ENCODE measurements at places on chromosomes 12 and 14.

- DNase-seq, result no peak
Observed at GRCh38 chr12:8696442-8697090, 1.2 kb upstream of the RIMKLB start.

DNA sequence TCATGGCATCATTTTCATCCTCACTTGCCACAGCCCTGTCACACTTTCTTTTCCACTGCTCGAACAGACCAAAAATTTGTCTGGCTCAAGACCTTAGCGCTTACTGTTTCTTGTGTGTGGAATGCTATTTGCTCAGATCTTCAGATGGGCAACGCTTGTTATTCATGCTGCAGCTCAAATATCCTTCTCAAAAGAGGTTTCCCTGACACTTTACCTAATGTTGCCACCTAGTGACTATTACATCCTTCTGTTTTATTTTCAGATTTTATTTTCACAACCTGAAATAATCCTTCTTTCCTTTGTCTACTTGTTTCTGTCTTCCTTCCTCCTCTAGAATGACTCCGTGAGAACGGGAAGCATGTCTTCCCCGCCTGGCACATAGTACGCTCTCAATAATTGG is 5.6 kb downstream of the FBXO33 start:
- no peak for DNase-seq

- DNase-seq, result no peak
Observed at GRCh38 chr14:23910101-23910875, 43.3 kb upstream of the DHRS4 start.

GRCh38 chr12:67656251-67656650 is 7.7 kb downstream of the DYRK2 start:
- no peak for DNase-seq

DNA sequence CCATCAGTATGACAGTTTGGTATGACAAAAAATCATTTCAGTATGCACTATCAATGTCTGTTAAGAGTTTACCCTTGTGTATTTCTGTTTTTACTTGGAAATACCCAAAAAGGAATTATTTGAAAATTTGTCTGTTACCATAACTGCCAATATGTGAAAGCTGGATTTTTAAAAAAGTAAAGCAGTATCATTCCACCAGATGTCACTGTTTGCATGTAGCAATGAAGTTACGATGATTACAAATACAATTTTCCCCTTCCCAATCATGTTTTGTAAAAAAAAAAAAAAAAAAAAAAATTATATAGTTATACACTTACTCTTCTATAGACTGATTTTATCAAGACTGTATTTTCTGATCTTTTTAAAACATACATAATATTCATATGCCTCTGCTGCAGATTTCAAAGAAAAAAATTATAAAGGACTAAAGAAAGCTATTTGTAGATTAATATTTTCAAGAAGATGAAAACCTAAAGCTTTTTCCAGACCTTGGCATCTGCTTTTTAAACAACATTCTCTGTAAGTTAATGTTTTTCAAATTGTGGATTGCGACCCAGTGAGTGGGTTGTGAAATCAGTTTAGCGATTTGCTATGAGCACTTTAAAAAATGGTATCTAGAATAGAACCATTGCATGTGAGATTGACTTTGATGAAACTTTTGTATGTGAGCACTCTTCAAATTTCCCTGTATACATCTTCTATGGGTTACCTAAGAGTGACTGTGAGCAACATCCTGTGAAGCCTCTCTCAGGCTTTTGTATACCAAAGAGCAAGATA is 114.2 kb downstream of the TTC6 start:
- no peak for DNase-seq

GRCh38 chr12:22321638-22322037 is 12.9 kb downstream of the ST8SIA1 start:
- no peak for DNase-seq

DNA sequence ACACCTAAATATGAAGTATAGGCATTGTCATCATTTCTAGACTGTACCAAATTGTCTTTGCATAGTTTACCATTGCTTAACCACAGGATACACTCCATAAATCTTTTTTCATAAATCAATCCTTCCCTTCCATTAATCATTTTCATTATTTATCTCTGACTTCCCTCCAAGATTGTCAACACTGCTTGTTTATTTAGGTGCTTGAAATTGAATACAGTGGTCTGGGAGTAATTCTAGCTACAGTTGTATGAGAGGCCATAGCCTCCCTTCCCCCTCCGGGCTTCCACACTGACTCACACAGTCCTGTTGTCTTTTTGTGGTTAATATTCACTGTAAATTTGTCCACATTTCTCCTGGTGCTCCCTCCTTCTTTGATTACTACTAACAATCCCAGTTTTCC is 114.2 kb upstream of the ARID2 start:
- peak; percentile 31 for DNase-seq

GRCh38 chr14:65415613-65416012 is 3.1 kb downstream of the FUT8 start:
- no peak for DNase-seq

- no peak for DNase-seq
Observed at GRCh38 chr14:61884711-61885110, 122.5 kb downstream of the SNAPC1 start.

DNA sequence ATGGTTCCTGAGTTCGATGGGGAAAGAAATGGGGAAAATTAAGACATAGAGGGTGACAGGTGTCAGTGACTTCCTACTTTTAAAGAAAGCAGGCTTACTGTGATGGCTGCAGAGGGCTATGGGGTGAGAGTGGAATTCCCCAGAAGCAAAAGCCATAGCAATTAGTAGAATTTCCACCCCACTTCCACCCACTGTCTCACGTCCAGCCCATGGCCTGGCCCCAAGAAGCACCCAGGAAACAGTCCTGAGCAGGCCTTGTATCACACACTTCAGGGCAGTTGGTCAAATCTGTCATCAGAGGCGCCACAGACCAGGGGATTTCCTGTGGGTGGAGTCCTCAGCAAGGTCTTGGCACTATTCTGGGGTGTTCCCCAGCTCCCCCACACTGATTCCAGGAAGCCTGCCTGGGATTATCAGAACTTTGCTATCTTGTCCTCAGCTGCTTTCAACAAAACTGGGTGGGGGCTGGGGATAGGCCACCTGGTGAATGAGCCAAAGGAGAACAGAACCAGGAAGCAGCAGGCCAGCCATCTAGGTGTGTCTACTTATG is 120.1 kb upstream of the CCND2 start:
- DNase-seq, result no peak

- no peak for DNase-seq
Observed at GRCh38 chr12:28486521-28486920, 296.3 kb downstream of the CCDC91 start.

- no peak for DNase-seq
Observed at GRCh38 chr14:23404331-23404900, 3.7 kb downstream of the MYH6 start.

- DNase-seq, result no peak
Observed at GRCh38 chr14:104512061-104512460, 67.5 kb upstream of the C14orf180 start.

DNA sequence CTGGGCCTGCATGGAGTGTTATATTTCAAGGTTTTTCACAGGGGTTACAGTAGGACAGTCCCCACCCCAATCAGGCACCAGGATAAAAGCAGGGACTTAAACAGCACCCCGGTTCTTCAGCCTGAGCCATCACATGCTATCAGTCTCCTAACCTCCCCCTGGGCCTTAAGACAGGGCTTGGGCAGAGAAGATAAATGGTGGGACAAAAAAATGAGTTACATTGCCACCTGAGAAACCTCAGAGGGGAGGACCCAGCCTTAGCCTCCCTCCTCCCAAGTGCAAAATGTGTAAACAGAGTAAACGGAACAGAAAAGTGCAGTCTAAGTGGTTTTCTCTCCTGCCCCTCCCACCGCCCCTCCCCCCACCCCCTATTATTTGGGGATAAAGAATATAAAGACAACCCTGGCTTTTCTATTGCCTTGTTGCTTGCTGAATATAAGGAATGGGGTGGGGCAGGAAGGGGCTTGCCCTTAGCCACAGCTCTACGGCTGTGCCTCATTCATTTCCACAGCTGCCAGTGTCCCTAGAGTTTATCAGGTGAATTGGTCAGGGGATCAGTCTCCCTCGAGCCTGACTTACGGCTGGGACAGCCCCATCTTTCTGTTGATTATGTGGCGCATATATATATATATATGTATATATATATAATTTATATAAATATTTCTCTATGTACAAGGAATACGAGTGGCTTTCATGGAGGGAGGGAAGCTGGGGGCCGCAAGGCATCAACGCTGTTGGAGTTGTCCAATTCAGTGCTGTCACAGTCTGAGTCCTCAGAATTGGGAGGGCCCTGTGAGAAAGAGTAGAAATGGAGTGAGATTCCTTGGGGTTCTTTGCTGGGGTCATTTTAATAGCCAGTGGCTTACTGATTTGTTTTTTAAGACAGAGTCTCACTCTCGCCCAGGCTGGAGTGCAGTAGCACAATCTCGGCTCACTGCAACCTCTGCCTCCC is 18.5 kb downstream of the MAP3K12 start:
- DNase-seq, result no peak

DNA sequence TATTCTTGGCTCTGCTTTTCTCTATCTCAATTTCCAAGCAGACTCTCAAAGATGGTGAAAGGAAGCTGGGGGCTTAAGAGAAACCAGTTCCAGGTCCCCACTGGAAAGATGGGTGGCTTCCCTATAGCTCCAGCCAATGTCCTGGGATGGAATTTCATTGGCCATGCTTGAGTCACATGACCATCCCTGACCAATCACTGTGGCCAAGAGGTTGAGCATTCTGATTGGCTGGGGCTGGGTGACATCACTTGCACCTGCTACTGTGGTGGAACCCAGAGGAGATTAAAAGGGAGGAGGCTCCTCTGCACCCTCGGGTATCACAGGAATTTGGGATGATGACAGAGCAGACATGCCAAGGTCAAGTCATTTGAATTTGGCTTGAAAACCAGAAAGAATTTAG is 436.5 kb downstream of the TMEM132D start:
- no peak for DNase-seq

- no peak for DNase-seq
Observed at GRCh38 chr12:28563936-28564335, 373.7 kb downstream of the CCDC91 start.

DNA sequence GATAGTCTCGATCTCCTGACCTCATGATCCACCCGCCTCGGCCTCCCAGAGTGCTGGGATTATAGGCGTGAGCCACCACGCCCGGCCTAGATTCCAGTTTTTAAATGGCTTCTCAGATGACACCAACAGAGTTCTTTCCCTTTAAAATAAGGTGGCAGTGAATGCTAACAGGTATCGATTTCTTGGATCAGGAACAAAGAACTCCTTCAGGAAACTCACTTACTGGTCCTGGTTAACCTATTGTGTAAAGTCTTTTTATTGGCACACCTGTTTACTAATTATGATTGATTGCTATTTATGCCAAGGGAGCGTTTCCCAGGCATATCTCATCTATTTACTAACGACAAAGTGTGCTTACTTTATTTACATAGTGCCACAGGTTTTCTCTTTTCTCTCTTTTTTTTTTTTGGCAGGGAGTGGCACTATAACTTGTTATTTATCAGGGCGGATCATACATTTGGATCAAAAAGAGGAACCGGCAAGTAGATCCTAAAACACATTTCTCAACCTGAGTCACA is 89.7 kb downstream of the GLT1D1 start:
- no peak for DNase-seq

GRCh38 chr14:72824051-72824450 is 69.8 kb downstream of the DPF3 start:
- DNase-seq, result no peak

- DNase-seq, result no peak
Observed at GRCh38 chr12:131065801-131066200, 112.1 kb downstream of the ADGRD1 start.

DNA sequence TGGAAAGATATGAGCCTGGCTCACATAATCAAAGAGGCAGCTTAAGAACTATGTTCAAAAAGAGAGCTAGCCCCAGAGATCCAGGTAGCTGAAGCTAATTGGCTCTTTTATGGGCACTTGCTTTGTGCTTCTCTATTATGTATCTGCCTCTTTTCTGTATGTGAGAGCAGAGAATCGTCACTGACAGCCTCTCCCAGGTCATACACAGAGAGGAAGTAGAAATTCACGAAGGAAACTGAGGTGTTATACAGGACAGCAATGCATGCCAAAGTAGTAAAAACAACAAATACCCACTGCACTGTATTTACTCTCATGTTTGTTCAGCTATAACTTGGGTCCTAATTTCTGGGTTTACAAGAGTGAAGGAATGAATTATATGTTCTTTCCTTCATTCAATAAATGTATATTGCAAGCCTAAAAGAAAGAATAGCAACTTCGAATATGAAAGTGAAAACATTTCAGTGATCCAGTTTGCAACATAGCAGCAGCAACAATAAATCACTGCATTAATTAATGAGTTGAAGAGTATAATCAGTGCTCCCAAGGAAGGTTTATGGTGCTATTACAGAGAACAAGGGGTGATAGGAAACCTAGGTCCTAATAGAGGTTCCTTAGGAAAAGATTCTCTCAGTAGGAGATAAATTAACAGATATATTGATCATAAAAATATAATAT is 47.1 kb upstream of the ATXN7L3B start:
- DNase-seq, result no peak

All from epithelial cell of prostate (primary cell).